ENCODE measurements at places on chromosomes 3 and 15.

GRCh38 chr3:153159771-153160397 lies 2.1 kb upstream of the RAP2B start:
- DNase-seq, result no peak

GRCh38 chr15:57462381-57462780 lies 86.1 kb downstream of the CGNL1 start:
- DNase-seq, result no peak

- DNase-seq, result no peak
Observed at GRCh38 chr3:142641504-142641903, 45.3 kb downstream of the PLS1 start.

GRCh38 chr3:148221303-148221702 lies 476.4 kb upstream of the AGTR1 start:
- DNase-seq, result no peak

- no peak for DNase-seq
Observed at GRCh38 chr3:55691141-55691540, 204.0 kb upstream of the WNT5A start.

DNA sequence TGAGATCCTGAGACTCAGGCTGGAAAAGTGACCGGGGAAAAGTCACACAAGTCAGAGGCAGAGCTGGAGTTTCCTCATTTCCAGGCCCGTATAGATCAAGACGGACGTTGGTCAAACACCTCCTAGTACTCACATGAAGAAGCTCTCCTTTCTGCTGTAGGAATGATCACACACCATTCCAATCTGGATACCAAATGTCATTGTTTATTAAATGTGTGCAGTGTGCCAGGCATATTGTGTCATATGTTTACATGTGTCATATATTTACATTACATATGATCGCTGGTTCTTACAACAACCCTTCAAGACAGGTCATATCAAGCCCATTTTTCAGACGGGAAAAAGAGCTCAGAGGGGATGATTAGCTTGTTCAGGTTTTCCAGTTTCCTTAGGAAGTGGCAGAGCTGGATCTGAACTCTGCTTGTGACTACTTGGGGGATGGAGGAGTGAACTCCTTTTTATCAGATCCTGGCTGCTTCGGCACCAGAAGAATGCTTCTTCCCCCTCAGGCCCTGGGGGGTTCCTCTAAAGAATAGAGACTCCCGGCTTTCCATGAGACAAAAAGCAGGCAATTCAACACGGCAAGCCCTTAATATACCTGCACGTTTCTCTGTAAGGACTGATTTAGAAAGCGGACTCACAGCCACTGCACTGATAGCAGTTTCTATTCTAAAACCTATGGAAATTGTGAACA lies 41.9 kb downstream of the FAM43A start:
- no peak for DNase-seq

DNA sequence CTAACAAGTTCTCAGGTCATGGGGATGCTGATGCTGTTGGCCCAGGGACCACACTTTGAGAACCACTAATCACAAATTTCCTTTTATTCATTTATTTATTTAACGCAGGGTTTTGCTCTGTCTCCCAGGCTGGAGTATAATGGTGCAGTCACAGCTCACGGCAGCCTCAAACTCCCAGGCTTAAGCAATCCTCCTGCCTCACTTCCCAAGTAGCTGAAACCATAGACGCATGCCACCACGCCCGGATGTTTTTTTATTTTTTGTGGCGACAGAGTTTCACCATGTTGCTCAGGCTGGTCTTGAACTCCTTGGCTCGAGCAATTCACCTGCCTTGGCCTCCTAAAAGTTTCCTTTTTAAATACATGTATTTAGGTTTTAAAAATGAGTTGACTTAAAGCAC lies 20.7 kb upstream of the ISLR2 start:
- DNase-seq, result no peak

DNA sequence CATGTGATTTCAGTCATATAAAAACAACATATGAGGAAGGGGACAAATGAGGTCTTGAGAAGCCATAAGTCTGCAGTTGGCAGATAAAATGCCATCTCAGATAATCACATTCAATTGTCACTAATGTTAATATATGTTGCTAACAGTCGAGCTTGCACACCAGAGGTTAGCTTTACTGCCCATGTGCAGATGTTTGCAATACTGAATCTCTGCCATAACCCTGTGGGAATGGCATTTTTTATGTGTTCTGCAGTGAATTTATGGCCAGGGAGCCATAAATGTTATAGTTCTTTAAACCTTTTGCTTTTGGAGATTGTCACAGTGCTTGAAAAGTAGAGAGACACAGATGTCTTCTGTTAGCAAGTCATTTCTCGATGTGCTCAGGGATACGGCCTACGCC lies 141.5 kb downstream of the RORA start:
- no peak for DNase-seq

DNA sequence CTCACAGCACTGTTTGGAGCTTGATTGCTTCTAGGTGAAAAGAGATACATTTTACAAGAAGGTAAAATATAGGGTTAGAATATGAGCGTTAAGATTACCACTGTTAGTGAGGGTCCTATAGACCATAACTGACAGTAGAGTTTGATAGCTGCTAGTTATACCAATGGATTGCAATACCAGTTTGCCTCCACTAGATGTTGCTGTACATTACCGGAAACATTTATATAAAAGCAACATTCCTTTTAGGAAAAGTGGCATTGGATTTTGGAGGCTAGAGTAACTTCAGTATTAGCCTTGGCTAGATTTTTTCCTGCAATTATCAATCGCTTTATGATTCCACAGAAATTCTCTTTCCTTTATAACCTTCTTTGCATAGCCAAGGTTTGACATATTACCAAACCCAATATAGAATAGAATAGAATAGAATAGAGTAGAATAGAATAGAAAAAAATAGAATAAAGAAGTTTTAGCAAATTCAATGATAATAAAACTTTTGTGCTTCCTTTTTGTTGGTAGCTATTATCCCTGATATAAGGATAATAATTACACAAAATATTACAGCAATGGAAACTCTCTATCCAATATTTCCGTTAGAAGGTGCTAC lies 1093.6 kb upstream of the ALCAM start:
- DNase-seq, result no peak

DNA sequence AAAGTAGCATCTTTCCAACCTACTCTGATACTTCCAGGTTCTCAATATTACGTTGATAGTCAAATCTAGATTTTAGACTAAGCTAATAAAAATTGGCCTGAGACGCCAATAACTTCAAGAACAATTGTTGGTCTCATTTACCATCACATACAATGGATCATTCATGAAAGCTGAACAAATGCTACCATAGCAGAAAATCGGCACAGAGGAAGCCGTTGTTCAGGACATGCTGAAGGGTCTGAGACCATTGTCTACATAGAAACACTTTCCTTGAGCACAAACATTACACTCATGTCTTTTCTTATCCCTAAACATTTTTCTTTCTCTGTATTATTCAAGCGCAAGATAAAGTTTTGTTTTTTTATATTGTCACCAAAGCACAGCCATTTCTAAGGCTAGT lies 37.2 kb upstream of the FHIT start:
- DNase-seq, result no peak

All from stimulated activated CD4-positive, alpha-beta T cell treated with anti-CD3 and anti-CD28 coated beads, Interleukin-1b, Interleukin-23, amount 100 ng/mL, for 4 hours (primary cell).